Fibroblast of skin of right biceps (primary cell): ENCODE measurements at places on chromosomes 13 and 19.

- DNase-seq = no peak
These were observed 12.0 kb downstream of the HMGB1 start for GRCh38 chr13:30453727-30454126.

- no peak for DNase-seq
These were observed 133.4 kb downstream of the OXGR1 start for GRCh38 chr13:96860882-96861281.

DNA sequence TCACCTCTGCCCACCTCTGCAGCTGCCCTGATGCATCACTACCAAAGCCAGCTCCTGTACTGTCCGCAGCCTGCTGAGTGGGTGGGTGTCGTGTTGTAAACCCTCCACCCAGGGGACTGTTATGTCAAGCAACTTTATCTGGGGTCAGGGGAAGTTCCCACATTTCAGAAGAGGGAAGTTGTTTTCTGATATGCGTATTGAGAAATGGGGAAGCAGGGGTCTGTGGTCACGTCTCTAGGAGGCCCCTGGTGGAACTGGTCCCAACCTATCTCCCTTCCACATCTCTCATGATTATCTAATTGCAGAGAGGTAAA is 31.2 kb downstream of the CLEC17A start:
- no peak for DNase-seq

DNA sequence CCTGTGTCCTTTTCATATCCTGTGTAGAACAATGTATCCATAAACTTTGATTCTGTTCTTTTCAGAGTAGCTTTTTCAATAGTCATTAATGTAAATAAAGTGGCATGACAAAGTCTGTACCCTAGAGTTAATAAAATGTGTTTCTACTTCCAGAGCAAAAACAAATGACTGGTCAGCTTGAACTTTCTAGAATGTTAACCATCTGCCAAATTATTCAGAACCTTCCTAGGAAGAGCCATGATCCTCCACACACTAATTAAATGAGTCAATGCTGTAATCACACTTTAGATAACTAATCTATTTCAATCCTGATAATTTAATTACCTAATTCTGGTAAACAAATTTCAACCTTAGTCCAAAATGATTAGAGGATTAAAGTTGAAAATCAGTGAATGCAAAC is 73.2 kb downstream of the DIAPH3 start:
- DNase-seq = peak; percentile 10

DNA sequence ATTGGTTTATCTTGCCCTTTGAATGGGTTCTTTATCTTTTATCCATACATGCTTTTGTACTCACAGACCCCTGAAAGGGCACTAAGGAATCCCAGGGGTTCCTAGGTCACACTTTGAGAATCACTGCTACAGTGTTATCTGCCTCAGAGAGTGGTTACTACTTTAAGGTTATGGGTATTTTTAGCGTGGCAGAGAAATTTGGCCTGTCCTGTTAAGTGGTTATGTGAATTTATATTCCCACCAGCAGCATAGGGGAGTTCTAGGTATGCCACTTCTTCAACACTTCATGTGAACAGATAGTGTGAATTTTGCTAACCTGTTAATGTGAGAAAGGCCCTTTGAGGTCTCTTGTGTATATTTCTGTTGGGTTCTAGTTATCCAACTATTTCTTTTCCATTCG is 75.7 kb downstream of the DNAJC3 start:
- DNase-seq = no peak

DNA sequence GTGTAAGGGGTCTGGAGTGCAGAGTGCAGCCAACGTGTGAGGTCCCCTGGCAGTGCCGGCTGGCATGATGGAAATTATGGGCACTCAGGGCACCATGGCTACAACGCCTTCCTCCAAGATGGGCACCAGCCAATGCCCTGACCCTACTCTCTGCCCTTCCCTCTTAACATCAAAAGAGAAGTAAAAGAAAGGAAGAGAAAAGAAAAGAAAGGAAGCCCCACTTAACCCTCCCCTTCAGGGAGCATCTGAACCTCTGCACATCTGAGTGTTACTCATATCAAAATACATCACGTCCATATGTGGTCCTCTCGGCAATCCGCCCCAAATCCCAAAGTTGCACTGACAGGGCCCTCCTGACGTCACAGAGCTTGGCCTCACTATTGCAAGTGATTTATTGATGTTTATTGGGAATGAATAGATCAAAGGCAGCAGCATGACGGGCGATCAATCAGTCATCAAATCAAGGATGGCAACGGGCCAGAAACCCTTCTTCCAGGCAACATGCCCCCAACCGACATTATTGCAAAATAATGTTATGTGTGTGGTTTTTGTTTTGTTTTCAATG is 1.3 kb downstream of the TSHZ3 start:
- peak; percentile 70 for DNase-seq

- DNase-seq = no peak
These were observed 4.4 kb downstream of the TRIM13 start for GRCh38 chr13:50001287-50001686.

- DNase-seq = no peak
These were observed 38.7 kb downstream of the BRCA2 start for GRCh38 chr13:32354040-32354439.

GRCh38 chr13:101965096-101965495 is 436.8 kb downstream of the FGF14 start:
- no peak for DNase-seq

GRCh38 chr13:113962386-113962785 is 11.5 kb downstream of the C13orf46 start:
- no peak for DNase-seq

- DNase-seq = no peak
These were observed 1534.0 kb upstream of the SPRY2 start for GRCh38 chr13:81874681-81875661.

- DNase-seq = peak; percentile 56
These were observed 136.4 kb upstream of the HTR2A start for GRCh38 chr13:47033216-47033615.

DNA sequence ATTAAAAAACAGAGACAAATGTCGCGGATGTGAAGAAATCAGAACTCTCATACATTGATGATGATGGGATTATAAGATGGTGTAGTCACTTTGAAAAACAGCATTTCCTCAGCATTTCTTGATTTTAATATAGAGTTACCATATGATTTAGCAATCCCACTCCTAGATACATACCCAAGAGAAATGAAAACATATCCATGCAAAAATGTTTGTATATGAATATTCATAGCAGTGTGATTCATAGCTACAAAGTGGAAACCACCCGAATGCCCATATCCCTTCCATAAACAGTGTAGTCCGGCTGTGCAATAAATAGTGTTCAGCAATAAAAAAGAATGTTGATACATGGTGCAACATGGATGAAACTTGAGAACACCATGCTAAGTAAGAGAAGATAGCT is 44.6 kb downstream of the DPY19L3 start:
- DNase-seq = no peak

- DNase-seq = peak; percentile 89
These were observed 3.4 kb downstream of the TPGS1 start for GRCh38 chr19:510606-511100.

DNA sequence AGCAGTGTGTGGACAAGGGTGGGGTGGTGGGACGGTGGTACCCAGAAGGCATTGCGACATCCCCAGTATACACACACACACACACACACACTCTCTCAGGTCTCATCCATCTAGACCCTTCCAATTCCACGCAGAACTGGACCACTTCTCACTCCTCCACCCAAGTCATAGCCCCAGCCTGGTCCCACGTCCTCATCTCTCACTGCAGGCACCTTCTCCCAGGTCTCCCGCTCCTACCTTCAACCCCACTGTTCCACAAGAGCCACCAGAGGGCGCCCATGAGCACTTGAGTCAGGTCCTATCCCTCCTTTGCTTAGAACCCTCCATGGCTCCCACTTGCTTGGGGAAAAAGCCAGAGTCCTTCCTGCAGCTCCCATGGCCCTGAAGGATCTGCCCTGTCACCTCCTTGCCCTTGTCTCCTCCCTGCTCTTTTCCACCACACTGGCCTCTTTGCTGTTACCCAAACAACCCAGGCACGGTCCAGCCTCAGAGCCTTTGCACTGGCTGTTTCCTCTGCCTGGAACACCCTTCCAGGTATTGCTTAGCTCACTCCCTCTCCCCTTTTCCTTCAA is 62.6 kb downstream of the IER2 start:
- DNase-seq = peak; percentile 58

- no peak for DNase-seq
These were observed 10.8 kb upstream of the ZNF799 start for GRCh38 chr19:12411893-12412292.

DNA sequence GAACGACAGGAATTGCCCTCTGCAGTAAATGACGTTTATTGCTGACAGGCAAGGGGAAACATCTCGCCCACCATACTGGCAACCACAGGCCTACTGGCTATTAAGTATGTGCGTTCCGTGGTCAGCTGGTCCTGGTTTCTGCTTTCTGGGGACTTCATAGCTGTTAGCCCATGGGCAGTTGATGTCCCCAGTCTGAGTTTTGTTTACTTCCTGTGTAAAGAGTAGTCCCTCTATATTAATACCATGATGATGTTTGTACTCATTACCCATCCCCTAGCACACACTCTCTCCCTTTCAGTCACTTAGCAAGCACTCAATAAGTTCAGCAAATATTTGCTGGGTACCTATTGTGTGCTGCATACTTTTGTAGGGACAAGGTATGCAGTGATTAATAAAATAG is 6.5 kb upstream of the MIA start:
- no peak for DNase-seq

GRCh38 chr19:38537071-38537936 is 80.4 kb downstream of the MAP4K1 start:
- DNase-seq = no peak

DNA sequence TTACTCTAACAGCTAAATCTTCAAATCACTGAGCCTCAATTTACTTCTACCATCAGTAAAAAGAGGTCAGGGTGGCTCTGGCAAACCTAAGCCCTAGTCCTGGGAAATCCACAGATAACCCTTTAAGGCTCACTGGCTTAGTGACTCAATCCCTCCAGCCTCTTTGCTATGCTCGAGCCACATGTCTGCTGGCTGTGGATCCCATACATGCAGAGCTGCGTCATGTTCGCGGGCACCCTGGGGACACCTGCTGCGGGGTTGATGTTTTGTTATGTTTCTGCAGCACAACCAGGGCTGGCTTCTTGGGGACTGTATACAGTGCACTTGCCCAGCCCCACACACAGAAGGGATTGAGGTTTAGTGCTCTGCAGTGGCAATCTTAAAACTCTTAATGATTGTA is 41.6 kb upstream of the C13orf42 start:
- peak; percentile 13 for DNase-seq

- DNase-seq = no peak
These were observed 332.1 kb downstream of the UQCRFS1 start for GRCh38 chr19:28880735-28881401.

GRCh38 chr13:52164989-52165388 is 5.6 kb upstream of the NEK3 start:
- no peak for DNase-seq

DNA sequence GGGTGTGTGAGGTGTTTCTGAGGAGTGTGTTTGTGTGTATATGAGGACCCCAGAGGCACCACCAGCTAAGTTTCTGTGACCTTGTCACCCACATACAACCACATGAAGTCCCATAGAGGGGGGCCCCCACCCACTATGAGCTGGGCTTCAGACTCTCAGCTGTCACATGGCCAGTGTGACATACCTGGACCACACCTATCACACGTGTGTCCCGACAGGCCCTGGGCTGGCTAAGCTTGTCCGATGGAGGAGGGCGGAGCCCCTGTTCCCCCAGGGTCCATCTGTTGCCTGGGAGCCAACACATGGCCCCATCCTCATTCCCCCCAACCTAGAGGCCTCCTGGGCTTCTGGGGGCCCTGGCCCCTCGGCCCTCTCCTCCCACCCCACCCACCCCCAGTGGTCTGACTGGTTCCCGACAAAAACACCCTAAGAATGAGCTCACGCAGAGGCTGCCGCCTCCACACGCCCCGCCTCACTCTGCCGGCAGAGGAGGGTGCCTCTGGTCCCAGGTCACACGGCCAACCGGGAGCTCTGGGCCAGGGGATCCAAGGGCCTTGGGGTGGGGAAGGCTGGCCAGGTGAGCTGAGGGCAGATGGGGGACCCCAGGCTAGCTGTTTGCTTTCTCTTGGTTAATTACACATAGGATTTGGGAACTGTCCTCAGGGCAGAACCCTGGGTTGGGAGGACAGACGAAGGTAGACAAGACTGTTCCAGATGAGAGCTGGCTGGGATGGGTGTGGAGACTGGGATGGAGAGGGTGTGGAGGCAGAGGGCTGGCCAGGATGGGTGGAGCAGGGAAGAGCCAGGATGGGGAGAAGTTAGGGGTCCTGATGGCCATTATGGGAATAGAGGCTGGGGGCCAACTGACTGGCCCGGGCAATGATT is 4.3 kb downstream of the KLC3 start:
- DNase-seq = no peak

GRCh38 chr13:87355451-87355850 is 315.7 kb upstream of the SLITRK5 start:
- DNase-seq = no peak

GRCh38 chr19:30036154-30037129 is 94.4 kb downstream of the URI1 start:
- peak; percentile 65 for DNase-seq

DNA sequence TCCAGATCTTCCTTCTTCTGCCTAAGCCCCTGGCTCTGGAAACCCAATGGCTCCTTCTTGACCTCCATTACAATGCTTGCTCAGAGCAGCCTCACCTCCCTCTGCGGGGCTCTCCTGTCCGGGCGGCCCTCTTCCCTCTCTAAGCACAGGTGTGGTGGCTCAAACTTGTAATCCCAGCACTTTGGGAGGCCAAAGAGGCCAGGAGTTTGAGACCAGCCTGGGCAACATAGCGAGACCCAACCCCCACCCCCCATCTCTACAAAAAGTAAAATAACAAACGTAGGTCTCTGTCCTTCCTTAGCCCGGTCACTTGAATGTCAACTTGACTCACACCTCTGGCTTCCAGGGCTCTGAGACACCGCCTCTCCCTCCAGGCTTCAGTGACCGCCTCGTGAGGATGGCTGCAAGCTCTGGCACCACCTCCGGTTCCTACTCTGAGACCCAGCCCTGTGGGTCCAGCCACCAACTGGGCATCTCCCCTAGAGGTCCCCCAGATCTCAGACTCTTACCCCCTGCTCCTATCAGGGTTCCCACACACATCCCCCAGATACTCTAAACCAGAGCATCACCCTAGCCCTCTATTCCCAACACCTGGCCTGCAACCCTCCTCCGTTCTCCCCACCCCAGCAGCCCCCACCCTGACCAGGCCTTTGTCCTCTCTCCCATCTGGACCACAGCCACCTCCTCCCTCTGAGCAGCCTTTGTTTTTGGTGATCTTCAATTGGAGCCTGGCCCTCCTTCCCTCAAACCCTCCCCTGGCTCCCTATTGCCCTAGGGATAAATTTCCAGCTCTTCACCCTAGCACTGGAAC is 4.7 kb upstream of the TLE2 start:
- DNase-seq = no peak

DNA sequence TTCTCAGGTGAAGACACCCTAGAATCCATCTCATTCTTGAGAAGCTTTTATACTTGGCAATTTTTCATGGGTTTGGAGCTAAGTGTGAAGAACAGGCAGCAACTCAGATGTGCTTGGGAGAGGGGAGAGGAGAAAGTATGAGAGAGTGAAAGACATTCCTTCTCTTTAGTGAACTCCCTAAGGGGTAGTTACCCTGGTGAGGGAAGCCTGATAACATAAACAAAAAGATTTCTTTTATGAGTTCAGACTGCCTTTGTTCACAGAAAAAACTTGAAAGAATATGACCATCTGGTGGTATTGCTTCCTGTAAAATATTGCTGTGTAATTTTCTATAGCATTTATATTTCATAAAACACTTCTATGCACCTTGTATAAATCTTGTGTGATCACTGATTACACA is at the start of gene STOML3:
STOML3 (minus strand) TSS at position 139 of the 400 bp plus-strand sequence; CDS start at position 29, 110 bp downstream.
- peak; percentile 7 for DNase-seq
